Activated naive CD4-positive, alpha-beta T cell treated with Interleukin-2 at 50 U/mL for 16 hours (primary cell): ENCODE measurements at places on chromosomes 4 and X.

DNA sequence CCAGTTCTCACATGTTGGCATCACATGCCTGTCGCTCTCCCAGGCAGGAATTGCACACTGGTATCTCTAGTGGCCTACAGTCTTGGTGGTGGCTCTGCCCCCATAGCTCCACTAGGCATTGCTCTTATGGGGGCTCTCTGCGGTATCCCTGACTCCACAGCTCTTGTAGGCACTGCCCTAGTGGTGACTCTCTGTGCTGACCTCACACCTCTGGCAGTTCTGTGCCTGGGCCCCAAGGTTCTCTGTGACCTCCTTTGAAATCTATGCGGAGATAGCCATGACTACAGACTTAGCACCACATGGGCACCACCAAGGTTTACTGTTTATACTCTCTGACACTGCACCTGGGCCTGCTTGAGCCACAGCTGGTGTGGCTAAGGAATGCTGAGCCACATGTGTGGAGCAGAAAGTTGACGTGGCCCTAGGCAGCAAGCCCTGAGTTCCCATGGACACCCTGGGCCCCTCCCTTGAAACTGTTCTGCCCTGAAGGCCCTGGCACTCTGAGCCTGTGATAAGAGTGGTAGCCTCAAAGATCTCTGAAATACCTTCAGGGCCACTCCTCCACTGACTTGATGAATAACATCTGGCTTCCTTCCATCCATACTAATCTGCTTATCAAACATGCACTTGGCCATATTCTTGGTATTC is 8.0 kb downstream of the SLC9B1 start:
- no peak for DNase-seq

DNA sequence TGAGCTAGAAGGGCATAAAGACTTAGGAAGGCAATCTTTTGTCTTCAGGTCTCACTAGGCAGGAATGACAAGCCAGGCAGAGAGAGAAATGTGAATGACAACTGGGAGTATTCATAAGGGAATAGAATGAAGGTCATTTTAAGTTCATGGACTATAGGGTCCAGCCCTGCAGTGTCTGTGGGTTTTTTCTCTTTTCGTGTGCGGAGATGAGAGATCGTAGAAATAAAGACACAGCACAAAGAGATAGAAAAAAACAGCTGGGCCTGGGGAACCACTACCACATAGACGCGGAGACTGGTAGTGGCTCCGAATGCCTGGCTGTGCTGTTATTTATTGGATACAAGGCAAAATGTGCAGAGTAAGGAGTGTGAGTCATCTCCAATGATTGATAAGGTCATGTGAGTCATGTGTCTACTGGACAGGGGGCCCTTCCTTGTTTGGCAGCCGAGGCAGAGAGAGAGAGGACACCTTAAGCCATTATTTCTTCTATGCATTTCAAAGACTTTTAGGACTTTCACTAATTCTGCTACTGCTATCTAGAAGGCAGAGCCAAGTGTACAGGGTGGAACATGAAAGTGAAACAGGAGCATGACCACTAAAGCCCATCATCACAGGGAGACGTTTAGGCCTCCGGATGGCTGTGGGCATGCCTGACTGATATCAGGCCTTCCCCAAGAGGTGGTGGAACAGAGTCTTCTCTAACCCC is 921.8 kb upstream of the PCDH10 start:
- DNase-seq: no peak

DNA sequence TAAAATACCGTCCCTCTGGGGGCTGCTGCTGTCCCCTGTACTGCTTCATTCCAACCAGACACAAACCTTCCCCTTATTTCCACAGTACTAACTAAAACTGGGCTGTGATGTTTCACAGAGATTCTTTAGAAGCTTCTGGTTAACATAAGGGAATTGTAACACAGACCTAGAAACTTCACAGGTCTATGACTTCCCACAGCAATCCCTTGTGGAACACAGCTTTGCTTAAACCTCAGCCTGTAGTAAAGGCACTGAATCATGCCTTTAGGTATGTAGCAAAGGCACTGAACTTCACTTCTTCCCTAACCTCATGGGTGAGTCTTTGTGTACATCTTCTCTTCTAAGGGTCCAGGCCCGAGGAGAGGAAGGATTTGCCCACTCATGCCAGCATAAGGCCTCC is 49.4 kb downstream of the SPINK2 start:
- DNase-seq: no peak

- no peak for DNase-seq
These were observed 73.2 kb downstream of the ENOX2 start for GRCh38 chrX:130829526-130830515.

- no peak for DNase-seq
These were observed 29.4 kb upstream of the CENPU start for GRCh38 chr4:184763150-184763780.
